ENCODE measurements at places on chromosomes 4 and X.

- no peak for DNase-seq
These were observed 38.7 kb upstream of the INTS6L start for GRCh38 chrX:135481696-135482179.

DNA sequence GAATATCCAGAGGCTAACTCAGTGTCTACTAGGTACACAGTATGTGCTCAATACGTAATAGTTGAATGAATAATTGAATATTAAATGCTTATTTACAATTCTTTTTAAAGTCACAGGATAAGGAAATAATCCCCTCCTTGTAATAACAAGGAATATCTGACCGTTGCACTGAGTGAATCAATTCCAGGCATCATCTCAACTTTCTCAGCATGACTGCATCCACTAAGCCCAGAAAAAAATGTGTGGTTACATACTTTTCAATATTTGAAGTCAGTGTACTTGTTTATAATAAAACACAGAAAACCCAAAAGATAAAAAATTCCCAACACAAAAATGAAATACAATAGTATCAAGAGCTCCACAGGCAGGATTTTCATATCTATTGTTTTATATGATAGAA is 105.4 kb downstream of the TMEM144 start:
- DNase-seq = peak; percentile 57

DNA sequence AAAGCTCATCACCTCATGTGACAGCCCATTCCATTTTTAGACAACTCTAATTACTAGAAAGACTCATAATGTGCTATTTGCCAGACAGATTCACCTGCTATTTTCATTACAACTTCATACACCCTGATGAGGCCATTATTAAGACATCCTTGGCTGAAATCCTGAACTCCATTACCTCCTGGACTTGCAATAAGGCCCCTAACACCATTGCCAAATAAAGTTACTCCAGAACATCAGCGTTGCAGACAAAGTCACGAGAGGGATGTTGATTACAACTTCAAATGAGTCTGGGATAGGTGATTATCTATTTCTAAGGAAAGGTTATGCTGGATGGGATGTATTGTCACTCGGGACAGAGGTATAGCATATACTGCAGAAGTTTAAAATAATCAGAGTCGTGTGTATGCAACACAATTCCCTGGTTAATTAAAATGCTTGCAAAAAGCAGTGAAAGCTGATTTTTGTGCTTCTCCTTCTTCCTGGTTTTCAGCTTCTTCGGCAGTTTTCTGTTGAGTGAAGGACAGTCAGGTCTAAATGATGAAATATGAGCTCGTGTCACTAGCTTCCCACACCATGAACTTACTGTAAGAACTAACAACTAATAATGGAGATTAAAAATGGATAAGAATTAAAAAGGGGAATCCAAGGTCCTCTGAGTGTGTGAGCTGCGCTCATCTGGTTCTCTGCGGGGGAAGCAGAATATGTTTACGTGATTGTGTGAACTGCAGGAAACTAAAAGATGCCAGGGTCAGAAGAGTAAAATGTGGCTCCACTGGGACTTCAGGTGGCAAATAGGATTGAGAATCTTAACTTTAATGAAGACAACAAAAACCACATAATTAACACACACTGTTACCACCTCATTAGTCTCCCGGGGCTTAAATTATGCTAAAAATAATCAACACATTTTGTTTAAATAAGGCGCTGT is 17.6 kb upstream of the SOD3 start:
- no peak for DNase-seq

GRCh38 chrX:3599802-3600430 is 113.5 kb downstream of the PRKX start:
- DNase-seq = no peak

GRCh38 chr4:87451537-87451936 is 29.2 kb downstream of the NUDT9 start:
- DNase-seq = no peak

Measured in fibroblast of skin of left biceps (primary cell).